ENCODE measurements at places on chromosomes 16 and 17.

GRCh38 chr17:8188263-8188839 lies 1.6 kb downstream of the BORCS6 start:
- no peak for DNase-seq

GRCh38 chr17:65208717-65209116 lies 71.5 kb downstream of the RGS9 start:
- no peak for DNase-seq

- DNase-seq, result no peak
Measured at GRCh38 chr17:17387498-17388362, 84.6 kb downstream of the NT5M start.

- no peak for DNase-seq
Measured at GRCh38 chr17:7023576-7024401, 939 bp downstream of the BCL6B start.

DNA sequence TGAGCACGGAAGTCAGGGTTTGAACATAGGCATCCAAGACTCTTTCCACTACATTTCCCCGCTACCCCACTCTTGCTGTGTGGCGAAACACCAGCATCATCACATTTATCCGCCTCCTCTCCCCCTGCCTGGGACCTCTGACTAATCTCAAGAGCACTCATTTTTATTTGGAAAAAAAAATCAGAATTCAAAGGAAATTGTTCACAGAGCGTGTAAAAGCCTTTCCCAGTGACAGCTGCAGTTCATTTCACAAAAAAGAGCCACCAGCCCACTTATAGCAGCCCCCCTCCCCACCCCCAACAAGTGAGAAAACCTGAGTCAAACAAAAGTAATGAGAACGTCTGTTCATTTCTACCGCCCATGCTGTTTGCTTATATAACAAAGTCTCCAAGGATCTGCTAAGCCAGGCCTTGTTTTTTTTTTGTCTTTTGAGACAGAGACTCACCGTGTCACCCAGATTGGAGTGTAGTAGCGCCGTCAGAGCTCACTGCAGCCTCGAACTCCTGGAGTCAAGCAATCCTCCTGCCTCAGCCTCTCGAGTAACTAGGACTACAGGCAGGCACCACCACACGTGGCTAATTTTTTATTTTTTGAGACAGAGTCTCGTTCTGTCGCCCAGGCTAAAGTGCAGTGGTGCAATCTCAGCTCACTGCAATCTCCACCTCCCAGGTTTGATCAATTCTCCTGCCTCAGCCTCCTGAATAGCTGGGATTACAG lies 48.3 kb upstream of the HAPSTR1 start:
- peak; percentile 79 for DNase-seq

GRCh38 chr16:23114131-23114904 lies 34.9 kb downstream of the USP31 start:
- DNase-seq, result no peak

DNA sequence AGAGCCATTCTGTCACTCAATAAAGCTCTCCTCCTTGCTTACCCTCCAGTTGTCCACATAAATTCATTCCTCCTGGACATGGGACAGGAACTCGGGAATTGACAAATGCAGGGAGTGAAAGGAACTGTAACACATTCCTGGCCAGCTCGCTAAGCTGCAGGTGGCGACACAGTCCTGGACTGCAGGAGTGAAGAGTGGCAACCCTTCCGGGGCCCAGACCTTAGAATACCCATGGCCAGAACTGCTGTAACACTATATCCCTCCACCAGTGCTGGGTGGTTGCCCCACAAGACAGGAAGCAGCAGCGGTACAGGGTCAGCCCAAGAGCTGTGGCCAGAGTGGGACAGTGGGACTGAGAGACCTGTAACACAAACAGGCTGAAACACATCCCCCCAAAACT lies 30.3 kb upstream of the KIF2B start:
- DNase-seq, result no peak

DNA sequence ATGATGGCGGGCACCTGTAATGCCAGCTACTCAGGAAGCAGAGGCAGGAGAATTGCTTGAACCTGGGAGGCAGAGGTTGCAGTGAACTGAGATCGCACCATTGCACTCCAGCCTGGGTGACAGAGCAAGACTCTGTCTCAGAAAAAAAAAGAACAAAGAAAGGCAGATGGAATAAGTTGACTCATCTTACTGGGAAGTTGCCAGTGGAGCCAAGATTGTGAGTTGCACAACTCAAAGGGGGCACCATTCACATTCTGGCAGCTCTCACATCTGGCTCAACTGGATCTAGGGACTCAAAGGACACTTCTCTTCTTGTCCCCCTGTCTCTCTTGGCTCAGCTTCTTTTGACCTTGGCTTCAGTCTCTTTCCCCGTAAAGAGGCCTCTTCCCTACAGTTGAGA lies 53.7 kb upstream of the ETV4 start:
- no peak for DNase-seq

DNA sequence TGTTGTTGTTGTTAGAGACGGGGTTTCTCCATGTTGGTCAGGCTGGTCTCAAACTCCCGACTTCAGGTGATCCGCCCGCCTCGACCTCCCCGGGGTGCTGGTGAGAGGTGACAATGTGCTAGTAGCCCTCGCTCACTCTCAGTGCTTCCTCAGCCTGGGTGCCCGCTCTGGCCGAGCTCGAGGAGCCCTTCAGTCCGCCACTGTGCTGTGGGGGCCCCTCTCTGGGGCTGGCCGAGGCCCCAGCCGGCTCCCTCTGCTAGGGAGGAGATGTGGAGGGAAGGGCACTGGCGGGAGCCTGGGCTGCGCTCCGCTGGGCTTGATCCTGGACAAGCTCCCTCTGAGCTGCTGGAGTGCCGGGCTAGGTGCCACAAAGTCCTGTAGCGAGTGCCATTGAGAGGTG lies 21.7 kb upstream of the RBL2 start:
- no peak for DNase-seq

GRCh38 chr16:21338537-21339268 lies 60.6 kb upstream of the CRYM start:
- no peak for DNase-seq

DNA sequence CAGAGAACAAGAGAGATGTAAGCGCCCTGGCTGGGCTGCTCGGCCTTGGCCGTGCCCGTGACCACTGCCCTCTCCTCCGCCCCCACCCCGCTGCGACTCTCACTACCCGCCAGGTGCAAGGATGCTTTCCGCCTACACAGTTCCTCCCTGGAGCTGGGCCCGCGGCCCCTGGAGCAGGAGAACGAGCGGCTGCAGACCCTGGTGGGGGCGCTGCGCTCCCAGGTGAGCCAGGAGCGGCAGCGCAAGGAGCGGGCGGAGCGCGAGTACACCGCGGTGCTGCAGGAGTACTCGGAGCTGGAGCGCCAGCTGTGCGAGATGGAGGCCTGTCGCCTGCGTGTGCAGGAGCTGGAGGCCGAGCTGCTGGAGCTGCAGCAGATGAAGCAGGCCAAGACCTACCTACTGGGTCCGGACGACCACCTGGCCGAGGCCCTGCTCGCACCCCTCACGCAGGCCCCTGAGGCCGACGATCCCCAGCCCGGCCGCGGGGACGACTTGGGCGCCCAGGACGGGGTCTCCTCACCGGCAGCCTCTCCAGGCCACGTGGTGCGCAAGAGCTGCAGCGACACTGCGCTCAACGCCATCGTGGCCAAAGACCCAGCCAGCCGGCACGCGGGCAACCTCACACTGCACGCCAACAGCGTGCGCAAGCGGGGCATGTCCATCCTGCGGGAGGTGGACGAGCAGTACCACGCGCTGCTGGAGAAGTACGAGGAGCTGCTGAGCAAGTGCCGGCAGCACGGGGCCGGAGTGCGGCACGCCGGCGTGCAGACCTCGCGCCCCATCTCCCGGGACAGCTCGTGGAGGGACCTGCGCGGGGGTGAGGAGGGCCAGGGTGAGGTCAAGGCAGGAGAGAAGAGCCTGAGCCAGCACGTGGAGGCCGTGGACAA lies 9.2 kb upstream of the MRPL58 start:
- DNase-seq, result no peak

DNA sequence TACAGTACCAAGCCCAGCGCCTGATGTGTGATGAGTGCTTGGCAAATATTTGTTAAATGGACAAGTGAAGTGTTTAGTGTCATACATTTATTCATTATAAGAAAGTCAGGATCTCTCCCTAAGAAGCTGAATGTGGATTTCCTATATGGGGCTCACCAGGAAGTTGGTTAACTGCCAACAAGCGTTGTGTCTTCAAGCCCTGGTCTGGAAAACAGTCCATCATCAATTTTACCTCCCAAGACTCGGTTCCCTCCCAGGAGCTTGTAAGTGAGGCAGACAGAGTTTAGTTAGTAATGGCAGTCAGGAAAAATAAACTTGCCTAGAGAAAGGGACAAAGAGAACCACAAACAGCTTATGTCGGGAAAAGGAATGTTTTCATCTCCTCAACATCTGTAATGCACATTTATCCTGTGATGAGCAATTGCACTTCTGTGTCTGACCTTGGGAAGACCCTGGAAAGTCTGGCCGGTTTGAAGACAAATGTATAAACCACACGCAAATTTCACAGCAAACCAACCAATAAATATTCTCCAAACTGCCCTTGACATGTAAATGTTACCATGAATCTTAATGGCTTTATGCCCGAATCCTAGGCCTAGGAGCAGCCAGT lies 28.3 kb downstream of the C16orf95 start:
- DNase-seq, result peak; percentile 94

DNA sequence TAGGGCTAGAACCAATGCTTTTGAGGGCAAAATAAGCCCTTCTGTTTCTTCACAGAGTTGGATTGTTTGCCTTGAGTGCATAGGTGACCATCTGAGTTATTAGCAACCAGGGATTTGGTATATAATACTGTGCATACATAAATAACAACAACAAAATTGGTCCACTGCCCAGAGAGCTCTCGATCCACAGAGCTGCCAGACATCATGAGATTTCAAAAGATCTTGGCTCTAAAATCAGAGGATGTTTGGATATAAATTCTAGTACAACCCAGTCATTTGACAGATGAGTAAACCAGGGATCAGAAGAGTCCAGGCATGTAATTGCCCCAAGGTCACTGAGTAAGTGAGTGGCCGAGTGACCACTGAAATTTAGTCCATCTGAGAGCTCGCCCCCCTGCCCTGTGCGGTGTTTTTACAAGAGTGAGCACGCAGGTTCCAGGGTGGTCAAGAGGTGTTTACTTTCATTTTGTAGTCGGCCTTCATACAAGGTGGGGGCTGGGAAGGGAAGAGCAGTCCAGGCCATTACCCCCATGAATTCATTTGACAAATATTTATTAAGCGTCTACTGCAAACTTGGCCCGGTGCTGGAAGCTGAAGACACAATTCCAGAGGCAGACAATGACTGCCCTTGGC lies 1.8 kb upstream of the MT2A start:
- DNase-seq, result peak; percentile 76

- no peak for DNase-seq
Measured at GRCh38 chr17:74454197-74455024, 12.0 kb upstream of the CD300A start.

- DNase-seq, result no peak
Measured at GRCh38 chr17:55654022-55654421, 68.6 kb downstream of the TMEM100 start.

DNA sequence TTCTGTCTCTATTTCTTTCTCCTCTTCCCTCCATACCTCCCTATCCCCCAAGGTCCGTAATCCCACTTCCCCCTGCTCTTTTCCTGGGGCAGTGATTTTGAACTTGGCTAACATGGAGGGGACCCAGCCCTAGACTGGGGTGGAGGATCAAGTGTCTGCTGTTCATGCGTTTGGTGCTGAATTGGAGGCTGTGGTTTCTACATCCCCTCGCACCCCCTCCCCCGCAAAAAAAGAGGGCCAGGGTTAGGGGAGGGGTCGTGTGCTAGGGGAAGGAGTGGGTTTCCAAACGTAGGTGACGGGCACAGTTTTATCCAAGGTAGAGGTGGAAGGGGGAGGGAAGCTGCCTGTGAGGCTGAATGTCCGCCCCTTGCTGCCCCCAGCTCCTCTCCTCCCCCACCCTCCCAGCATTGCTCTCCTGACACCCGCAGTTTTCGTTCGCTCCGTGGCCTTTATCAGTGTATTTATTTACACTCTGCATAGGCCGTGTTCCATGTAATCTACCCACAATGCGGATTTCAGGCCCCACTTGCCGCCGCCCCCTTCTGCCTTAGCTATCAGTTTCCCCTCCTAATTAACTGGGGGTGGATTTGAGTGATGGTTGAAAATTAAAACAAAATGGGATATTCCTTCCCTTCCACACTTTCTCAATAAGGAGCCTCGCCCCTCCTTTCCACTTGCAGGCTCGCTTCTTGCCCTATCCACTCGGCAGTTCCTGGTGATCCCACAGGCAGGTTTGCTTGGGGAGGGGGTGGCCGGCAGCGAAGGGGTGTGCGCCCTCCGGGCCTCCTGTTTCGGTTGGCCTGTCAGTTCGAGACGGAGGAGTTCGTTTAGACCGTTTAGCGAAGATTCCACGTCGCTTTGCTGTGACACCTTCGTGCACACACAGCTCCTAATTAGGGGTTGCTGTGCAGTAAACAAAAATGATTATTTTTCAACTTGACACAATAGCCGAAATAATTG lies 2.0 kb downstream of the GNAO1 start:
- no peak for DNase-seq

- no peak for DNase-seq
Measured at GRCh38 chr17:40086150-40087044, 14.0 kb downstream of the NR1D1 start.

DNA sequence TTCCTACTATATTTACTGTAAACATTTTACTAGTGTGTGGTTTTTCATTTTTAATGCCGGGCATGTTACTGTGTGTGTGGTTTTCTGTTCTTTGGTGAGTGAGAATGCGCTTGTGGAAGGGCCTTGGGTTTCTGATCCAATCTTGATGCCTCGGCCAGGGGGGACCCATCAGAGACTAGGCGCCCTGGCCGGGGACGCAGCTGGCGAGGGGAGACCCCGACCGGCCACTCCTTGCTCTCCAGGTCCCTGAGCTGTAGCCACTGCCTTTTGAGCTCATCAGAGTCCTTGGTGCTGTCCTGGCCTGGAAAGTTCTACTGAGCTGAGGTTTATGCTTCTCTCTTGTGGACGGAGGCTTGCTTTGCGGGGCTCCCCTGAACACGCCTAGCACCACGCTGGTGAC lies 37.5 kb downstream of the KIAA0513 start:
- DNase-seq, result no peak

DNA sequence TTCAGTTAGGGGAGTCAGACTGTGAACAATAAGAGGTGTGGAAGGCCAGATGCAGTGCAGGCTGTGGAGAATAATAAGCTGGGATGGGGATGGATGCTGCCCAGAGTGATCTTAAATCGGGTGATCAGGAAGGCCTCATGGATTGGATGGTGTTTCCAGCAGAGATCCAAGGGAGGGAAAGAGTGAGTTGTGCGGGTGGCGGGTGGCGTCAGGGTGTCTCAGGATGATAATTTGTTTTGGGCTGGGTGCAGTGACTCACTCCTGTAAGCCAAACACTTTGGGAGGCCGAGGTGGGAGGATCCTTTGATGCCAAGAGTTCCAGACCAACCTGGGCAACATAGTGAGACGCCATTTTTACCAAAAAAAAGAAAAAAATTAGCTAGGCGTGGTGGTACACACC lies 7.9 kb downstream of the CLUAP1 start:
- DNase-seq, result no peak

GRCh38 chr16:3780570-3780969 lies 63.2 kb upstream of the TRAP1 start:
- DNase-seq, result no peak

Measured in BJ (cell line).